CD4-positive, alpha-beta T cell treated with Interferon alpha-2 for 1 hour (primary cell): ENCODE measurements at places on chromosomes 12 and 14.

DNA sequence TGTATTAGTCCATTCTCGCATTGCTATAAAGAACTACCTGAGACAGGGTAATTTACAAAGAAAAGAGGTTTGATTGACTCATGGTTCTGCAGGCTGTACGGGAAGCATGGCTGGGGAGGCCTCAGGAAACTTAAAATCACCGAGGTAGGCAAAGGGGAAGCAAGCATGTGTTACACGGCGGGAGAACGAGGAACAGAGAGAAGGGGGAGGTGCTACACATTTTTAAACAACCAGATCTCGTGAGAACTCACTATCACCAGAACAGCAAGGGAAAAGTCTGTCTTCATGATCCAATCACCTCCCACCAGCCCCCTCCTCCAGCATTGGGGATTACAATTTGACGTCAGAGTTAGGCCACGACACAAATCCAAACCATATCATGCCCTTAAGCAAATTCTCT is 13.3 kb upstream of the MAX start:
- no peak for DNase-seq

DNA sequence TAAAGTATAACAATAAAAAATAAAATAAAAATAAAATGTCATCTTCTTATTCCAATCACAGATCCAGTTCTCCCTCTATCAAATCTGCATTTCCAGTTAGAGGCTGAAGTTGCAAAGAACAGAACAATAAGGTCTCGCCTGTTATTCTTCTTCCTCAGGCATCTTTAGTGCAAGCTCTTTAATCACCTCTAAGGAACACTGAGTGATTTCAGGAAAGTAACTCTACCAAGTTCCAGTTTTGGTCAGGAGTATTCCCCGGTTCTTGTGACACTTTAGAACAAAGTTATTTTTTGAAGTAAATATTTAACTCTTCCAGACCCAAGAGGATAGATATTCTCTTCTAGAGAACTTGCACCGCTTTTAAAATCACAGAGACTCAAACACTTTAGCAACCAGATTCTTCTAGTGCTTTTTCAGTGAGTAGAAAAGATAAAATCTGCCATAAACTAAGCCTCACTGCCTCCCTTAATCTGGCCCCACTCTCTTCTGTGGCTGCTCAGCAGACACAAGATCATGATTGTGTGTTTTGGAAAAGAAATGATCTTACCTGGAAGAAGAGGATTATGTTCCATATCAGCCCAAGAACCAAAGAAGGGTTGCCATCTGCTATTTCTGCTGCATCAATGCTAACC is 57.9 kb upstream of the DICER1 start:
- no peak for DNase-seq

GRCh38 chr12:107322063-107322462 is 228.7 kb upstream of the CRY1 start:
- peak; percentile 42 for DNase-seq

DNA sequence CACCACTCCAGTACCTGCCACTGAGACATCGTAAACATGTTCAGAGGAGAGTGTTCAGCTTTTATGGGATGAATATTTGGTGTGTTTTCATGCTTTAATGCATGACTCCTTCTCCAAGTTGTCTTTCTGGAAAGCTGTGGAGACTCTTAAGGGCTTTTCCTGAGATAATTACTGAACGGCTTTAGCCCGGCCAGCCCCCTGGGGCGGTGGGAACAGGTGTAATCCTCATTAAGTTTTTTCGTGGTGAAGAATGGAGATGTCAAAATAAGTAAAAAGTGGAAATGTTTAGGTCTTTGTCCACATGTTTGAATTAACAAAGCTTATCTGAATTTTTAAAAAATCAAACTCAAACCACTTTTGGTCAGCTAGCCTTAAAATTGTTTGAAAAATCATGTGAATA is 1.5 kb downstream of the SYNE2 start:
- DNase-seq, result no peak

DNA sequence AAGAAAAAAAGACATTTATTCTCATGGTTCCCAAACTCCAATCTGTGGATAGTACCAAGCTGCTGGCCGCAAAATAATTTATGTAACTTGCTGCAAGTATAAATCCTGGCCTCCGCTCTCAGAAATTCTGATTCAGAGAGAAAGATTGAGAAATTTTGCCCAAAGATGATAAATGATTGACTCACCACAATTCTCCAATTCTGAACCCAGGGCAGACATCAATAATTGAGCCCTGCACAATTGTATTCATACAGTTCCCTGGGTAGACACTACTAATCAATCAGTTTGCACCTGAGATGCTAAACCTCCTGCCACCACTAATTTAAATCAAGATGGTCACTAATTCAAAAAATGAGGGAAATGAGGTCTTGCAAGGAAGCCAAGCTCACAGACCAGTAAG is 38.2 kb downstream of the TRPV4 start:
- no peak for DNase-seq

GRCh38 chr14:71429902-71430301 is 502.3 kb upstream of the RGS6 start:
- DNase-seq, result no peak

DNA sequence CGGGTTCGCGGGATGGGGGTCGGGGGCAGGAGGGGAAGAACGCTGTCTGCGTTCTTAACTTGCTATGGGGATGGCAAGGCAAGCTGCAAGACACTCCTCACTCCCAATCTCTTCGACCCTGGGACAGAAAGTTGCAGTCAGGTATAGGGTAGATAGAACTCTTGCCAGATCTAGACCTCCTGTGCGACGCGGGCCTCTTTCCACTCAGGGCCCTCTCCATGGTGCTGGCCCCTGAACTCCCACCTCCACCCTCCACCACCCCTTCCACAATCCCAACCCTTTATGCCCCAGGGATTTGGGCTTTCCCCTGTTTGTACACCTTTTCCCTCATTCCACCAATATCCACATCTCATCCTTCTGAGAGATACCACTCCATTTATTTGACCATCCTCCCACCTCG is 812 bp downstream of the NABP2 start:
- no peak for DNase-seq
